Cortex of kidney (tissue), 1 donor: ENCODE measurements at places on chromosomes 7 and 10.

GRCh38 chr7:48011951-48012350 is 17.0 kb downstream of the SUN3 start:
- no peak for DNase-seq

GRCh38 chr7:44748948-44749731 is 493 bp downstream of the ZMIZ2 start:
- DNase-seq = no peak

DNA sequence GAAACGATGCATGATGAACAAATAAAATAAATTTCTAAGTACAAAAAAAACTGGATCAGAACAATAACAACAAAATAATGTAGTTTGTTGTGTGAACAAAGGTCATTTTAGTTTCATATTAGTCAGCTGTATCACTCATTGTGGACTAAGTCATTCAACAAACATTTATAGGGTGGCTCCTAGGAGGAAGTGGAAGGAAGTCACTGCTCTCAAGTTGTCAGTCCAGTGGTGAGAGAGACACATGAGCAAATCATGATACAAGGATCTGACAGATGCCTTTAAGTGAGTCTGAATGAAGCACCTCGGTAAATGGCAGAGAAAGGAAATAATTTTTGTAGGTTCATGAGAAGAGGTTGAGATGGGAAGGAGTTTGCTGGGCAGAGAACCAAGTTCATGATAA is 56.8 kb downstream of the EPDR1 start:
- no peak for DNase-seq

GRCh38 chr10:24352399-24352798 is 143.5 kb downstream of the KIAA1217 start:
- no peak for DNase-seq

DNA sequence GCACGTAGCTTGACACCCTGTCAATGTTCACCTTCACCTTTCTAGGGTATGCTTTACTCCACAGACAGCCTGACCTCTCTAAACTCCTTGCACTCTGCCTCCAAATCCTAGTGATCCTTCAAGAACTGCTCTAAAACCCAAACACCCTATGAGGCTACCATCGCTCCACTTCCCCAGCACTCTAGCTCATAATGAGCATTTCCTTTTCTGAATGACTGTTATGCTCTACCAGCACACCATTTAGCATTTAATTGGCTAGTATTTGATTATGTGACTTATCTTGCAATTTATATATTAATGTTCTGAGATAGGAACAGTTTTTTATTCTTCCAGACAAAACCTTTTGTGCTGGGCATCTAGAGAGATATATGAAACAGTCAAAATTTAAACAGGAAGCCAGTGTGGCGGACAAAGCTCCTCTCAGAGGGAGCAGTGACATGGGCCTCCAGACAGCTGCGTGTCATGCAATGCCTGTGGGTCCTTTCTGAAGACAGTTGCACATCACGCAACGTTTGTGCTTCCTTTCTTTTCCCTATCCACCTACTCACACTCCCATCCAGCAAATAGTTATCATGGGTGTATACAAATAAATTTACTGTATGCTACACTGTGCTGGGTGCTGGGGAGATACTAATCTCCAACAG is 86.3 kb downstream of the ALOX5 start:
- DNase-seq = no peak

GRCh38 chr10:119283387-119283786 is 76.0 kb downstream of the GRK5 start:
- no peak for DNase-seq

DNA sequence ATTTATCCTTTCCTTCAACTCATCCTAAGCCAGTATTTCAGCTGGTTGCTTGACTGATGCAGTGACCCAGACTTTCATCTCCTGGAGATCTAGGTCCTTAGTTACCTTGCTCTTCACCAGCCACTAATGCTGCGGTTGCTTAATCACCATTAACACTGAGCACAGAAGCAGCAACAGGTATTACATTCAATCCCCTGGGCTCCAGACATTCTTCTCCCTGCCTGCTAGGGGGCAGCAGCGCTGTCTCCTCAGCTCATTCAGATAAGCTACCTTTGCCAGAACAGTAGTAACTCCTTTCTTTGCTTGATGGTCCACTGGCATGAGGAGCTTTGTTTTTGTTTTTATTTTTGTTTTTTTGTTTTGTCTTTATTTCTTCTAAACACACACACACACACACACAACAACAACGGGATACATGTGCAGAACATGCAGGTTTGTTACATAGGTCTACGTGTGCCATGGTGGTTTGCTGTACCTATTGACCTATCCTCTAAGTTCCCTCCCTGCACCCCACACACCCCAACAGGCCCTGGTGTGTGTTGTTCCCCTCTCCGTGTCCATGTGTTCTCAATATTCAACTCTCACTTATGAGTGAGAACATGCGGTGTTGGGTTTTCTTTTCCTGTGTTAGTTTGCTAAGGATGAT is 1043.2 kb upstream of the C7orf33 start:
- DNase-seq = no peak

DNA sequence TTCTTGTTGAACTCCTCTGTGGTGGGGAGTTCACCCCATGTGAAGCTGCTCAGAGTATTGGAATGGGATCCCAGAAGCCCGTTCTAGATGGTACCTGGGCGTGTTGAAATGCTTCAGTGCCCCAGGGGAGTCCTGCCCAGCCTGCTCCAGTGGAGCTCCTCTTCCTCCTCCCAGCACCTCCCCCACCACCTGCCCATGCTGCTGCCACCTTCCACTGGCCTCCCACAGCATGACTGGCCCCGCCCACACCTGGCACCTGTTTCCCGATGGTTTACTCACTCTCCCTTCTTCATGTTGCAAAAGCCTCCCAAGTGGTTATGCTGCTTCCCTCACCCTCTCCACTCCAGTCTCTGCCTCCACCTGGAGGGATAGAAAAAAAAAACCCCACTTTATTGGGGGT is 32.2 kb upstream of the PCBD1 start:
- no peak for DNase-seq

- DNase-seq = no peak
These were observed 10.7 kb upstream of the SPOCK2 start for GRCh38 chr10:72098836-72099599.

- DNase-seq = no peak
These were observed 90.9 kb upstream of the ZNF804B start for GRCh38 chr7:88668591-88668990.

GRCh38 chr7:121446526-121446925 is 50.4 kb upstream of the FAM3C start:
- no peak for DNase-seq

GRCh38 chr10:29033311-29033940 is 255.4 kb upstream of the LYZL1 start:
- DNase-seq = no peak

DNA sequence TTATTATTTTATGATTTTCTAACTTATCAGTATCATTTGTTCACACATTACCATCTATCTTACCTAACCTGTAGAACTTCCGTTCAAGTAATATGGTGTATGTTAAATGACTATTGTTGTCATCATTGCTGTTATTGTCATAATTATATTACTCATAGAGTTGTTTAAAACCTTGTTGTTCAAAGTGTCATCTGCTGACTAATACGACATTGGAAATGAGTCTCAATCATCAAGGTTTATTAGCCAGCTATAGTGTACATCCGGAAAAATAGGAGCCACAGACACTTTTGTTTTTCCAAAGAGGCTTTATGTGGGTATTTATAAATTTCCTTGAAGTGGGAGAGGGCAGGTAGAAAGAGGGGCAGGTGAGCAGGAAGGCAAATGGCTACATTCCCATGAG is 386.9 kb upstream of the LRRTM3 start:
- no peak for DNase-seq

- DNase-seq = no peak
These were observed 6.0 kb upstream of the ZDHHC4 start for GRCh38 chr7:6571160-6571779.

- no peak for DNase-seq
These were observed 18.5 kb upstream of the IFRD1 start for GRCh38 chr7:112431803-112432202.

DNA sequence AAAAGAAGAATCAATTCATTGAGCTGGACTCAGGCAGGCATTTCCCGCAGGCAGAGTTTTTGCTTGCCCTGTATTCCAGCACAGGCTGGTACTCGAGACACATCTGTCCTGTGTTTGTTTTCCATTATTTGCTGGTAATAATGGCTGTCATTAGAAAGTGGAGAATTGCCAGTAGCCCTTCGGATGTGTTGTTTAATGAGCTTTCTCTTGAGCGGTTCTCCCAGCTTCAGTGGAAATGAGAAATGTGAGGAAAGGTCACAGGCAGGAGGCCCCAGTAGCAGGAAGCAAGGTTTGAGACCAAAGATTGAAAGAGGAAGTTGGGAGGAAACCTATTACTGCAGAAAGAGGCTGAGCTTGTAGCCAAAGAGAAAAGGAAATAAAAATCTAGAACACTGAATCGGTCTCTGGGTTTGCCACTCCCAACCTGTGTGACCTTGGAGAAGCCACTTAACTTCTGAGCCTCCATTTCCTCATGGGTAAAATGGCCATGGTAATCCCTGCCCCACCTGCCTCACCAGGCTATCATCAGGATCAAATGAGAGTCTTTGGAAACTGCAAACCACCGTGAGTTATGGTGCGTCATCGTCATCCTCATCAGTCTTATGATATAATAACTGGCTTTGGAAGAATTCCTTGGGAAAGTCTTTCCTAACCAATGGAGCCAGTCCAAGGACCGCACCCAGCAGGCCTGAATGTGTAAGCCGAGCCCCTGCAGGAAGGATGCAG is 67.7 kb downstream of the TACR2 start:
- DNase-seq = no peak

DNA sequence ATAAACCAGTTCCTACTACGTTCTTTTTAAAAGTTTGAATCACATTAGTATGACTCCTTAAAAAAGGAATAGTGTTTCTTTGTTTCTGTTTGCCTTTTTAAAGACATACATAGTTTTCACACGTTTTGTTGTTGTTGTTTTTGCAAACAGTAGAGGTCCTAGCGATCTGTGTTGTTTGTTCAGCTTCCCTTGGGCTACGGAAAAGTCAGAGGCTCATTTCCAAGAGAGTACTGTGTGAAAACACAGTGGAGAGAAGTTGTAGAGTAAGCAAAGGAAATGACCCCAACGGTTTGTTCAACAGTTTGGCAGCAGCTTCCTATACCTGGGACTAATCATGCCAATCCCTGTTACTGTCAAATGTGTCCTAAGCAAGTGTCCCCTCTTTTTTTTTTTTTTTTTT is 87.1 kb upstream of the STEAP1 start:
- no peak for DNase-seq

DNA sequence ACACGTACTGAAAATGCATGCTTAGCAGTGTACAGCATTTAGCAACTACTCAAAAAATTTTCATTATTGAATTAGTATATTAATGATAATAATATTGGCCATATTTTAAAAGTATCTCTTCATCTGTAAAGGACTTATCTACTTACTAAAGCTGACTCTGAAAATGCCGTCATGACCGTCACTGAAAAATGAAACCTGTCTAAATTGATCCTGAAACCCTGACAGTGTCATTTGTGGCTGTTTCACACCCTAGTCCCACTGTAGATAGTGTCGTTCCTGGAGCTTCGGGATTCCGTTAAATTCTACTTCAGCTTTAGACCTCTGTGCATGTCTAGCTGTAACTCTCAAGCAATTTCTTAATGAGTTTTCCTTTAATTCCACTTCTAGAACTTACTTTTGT is 35.8 kb upstream of the EZH2 start:
- no peak for DNase-seq

GRCh38 chr10:69434926-69435325 is 16.3 kb upstream of the TSPAN15 start:
- no peak for DNase-seq

DNA sequence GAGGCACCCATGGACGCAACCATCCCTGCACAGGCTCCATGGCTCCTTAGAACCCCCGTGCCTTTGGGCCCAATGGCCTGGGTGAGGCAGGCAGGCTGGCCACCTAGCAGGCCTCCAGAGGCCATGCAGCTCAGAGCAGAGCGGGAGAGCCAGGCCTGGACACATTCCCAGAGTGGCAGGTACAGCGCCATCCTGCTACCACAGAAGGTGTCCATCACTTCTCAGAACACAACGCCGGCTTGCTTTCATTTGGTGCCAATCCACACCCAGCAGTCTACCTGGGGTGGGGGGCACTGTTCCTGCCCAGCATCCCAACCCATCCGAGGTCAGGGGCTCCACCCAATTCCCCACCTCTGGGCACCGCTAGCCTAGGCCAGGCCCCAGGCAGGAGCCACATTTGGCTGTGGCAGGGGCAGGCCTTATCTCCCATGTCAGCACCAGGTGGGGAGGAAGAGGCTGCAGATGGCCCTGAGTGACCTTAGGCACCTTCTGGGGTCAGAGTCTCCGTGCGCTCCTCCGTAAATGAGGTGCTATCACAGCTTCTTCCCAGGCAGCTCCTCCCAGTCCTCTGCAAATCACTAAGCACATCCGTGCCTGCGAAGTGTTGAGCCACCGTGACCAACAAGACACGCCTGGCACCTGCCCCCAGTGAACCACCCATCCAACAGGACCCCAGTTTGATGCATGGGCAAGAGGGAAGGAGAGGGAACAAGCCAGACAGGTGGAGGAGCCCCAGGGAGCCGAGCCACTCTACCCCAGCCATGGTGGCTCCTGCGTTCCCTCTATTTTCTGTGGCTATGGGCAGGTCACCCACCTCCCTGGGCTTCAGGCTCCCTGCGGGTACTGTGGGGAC is 14.2 kb downstream of the KCNH2 start:
- DNase-seq = no peak

DNA sequence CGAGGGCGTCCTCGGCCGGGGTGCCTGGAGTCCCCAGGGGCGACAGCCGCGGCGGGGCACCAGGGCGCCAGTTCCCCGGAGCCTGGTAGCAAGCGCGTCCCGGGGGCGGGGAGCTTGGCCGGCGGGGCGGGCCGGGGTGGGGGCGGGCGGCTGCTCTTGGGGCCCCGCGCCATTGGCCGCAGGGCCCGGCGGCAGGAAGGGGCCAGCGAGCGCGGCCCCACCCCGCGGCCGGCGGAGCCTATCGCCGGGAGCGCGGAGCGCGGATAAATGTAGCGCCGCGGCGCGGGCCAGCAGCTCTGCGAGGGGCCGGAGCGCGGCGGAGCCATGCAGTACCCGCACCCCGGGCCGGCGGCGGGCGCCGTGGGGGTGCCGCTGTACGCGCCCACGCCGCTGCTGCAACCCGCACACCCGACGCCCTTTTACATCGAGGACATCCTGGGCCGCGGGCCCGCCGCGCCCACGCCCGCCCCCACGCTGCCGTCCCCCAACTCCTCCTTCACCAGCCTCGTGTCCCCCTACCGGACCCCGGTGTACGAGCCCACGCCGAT is at the start of gene HHEX:
Gene HHEX (plus strand): TSS at position 293 of the 548 bp plus-strand sequence. CDS start 32 bp downstream, at position 325.
- no peak for DNase-seq

GRCh38 chr7:135236727-135237126 is 3.1 kb downstream of the STRA8 start:
- no peak for DNase-seq

GRCh38 chr10:28217848-28218247 is 85.0 kb downstream of the MPP7 start:
- no peak for DNase-seq

DNA sequence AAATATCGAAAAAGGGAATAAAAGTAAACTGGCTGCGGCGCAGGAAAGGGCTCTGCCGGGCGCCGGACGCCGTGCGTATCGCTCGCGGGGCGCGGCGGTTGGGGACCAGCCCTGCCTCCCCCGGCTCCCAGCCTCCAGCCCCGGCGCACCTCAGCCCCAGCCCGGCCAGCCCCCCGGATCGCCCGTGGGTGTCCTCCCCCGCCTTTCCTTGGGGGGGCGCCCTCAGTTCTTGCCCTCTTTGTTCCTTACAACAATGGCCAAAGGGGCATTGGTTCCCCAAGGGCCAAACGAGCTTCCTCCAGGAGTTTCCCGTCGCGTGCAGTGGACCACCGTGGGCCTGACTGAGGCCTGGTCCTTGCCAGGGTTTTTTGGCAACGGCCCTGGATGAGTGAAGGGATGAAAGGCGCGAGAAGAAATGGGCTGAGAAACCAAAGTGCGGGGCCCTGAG is 1.2 kb downstream of the MACROH2A2 start:
- no peak for DNase-seq
